Activated CD4-positive, CD25-positive, alpha-beta regulatory T cell (primary cell): ENCODE measurements at places on chromosomes 2 and 18.

DNA sequence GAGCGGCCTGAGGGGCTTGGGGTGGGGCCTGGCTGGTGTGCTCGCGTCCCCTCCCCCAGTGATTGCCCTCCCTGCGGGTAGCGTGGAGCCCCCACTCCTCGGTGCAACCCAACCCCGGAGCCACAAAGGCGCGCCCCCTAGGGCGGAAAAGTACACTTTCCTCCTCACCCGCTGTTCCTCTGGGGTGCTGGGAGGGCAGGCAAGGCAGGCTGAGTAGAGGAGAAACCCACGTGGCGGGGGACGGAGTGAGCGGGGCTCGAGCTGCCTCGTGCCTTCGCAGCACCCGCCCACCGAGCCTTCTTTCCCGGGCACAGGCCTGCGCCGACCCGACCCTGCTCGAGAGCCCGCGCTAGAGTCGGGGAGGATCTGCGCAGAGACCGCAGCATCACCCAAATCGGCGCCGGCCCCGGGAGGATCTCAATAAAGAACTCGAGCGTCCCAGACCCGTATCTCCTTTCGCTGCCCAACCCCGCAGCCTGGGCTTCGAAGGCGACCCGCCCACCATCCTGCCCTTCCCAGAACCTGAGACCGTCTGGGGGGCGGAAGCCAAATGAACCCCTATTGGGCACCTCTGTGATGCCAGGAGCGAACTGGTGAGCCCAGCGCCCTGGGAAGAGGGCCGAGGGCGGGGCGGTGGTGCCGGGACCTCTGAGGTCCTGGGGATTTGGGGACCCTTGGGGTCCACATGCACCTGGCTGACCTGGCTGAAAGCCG lies 1.5 kb downstream of the UCN start:
- DNase-seq, result no peak

DNA sequence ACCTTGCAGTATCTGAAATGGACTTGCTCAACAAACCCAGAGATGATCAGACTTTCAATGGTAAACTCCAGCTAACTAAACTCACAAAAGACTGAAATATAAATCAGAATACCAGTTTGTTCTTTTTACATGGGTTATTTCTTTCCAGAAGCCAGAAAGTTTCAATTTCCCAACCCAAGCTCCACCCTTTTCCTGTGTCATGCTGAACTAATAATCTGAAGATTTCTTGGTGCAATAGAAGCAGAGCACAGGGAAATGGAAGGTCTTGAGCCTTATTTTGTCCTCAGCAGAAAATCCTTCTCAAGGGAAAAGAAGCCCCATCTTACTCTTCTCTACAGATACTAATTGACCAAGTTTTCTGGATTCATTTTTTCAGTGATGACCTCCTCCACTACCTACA lies 93.3 kb upstream of the PAPOLG start:
- no peak for DNase-seq

- no peak for DNase-seq
These were observed 13.5 kb downstream of the GAD1 start for GRCh38 chr2:170830166-170830565.

DNA sequence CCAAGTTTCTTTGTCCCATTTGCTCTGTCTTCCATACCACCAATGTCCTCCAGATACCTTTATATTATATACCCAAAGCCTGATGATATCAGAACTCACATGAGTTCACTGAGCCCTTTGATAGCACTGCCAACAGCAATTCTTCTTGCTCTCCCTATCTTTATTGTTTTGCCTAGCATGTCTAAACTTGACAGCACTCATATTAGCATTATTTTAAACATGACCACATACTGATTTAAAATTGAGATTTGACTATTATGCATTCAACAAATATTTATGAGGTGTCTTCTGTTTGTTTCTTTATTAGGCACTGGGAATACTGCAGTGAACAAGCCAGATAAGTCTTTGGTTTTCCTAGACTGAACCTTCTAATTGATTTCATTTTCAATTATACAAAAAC lies 587.3 kb upstream of the GCFC2 start:
- DNase-seq, result no peak
